ENCODE measurements at places on chromosomes 13 and 19. TPM values are rescaled to one million over a fixed set of nuclear protein-coding genes. Genes with fewer than 3 reads are reported as not detected.

DNA sequence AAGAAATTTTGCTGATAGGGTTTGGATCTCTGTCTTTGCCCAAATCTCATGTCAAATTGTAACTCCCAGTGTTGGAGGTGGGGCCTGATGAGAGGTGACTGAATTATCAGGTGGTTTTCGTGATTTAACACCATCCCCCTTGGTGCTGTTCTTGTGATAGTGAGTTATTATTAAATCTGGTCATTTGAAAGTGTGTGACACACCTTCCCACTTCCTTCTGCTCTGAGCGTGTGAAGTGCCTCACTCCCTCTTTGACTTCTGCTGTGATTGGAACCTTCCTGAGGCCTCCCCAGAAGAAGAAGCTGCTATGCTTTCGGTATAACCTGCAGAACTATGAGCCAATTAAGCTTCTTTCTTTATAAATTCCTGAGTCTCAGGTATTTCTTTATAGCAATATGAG, 632.0 kb downstream of the SLITRK5 start:
- no peak for DNase-seq

DNA sequence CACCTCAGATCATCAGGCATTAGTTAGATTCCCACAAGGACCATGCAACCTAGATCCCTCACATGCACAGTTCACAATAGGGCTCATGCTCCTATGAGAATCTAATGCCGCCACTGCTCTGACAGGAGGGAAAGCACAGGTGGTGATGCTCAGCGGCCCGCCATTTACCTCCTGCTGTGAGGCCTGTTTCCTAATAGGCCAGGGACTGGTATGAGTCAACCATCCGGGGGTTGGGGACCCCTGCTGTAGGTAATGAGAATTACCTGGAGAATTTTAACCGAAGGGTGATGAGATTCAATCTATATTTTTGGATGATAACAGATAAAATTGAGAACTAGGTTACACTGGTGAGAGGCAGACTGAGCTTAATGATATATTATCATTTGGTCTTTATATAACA, 101.4 kb downstream of the LACC1 start:
- no peak for DNase-seq

SPRED3 gene
- polyA plus RNA-seq = 0.63 TPM

LINGO3 gene
- polyA plus RNA-seq = not detected

DNA sequence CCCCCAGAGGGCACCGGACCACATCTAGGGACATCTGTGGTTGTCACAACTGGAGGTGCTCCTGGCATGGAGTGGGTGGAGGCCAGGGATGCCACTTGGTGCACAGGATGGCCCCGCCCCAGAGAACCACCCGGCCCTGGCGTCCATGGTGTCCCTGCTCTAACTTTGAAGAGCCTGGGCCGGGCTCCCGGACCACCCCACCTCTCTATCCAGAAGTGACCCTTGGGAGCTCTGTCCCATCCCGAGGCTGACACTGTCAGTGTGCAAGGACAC, 22.9 kb upstream of the MYDGF start:
- DNase-seq = no peak

- no peak for DNase-seq
These were observed 19.9 kb upstream of the ELAVL1 start for GRCh38 chr19:8025316-8025715.

Data from left renal pelvis (tissue), 4 donors.